ENCODE measurements at places on chromosomes 1 and 21.

DNA sequence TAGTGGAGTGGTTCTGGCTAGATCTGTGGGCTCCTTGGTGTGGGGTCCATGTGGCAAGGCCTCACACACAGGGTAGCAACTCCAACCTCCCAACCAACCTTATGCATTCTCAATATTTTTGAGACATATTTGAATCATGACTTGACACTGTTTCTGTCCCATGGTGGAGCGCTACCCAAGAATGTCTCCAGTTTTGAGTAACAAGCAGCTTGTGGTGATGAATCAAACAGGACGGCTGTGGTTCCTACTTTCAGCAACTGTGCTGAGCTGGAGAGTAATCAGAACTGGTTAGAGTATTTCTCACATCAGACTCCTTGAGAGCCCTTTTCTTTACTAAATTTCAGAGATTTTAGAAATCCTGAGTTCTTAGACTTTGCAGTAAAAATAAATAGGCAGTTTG lies 3.1 kb downstream of the LCE3D start:
- DNase-seq = no peak

DNA sequence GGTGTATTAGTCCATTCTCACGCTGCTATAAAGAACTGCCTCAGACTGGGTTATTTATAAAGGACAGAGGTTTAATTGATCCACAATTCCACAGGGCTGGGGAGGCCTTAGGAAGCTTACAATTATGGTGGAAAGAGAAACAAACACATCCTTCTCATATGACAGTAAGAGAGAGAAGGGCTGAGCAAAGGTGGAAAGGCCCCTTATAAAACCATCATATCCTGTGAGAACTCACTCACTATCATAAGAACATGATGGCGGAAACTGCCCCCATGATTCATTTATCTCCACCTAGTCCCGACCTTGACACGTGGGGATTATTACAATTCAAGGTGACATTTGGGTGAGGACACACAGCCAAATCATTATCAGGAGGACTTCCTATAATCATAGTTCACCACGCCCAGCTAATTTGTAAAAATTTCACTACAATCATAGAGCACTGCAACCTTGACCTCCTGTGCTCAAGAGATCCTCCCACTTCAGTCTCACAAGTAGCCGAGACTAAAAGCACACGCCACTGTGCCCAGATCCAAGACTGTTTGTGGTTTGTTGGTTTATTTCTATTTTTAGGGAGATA lies 164.9 kb downstream of the RERE start:
- DNase-seq = no peak

DNA sequence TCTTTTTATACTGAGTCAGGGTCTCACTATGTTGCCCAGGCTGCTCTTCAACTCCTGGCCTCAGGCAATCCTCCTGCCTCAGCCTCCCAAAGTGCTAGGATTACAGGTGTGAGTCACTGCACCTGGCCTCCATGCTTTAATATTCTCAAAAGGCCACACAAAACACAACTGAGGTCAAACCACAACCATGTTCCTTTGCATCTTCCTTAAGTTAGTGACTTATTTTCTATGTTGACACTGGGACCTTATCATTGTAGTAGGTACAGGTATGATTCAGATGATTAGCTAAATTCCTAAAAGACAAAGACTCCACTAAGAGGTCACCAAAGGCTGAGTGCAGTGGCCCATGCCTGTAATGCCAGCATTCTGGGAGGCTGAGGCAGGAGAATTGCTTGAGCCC lies 131.9 kb upstream of the ATP1B1 start:
- DNase-seq = no peak

DNA sequence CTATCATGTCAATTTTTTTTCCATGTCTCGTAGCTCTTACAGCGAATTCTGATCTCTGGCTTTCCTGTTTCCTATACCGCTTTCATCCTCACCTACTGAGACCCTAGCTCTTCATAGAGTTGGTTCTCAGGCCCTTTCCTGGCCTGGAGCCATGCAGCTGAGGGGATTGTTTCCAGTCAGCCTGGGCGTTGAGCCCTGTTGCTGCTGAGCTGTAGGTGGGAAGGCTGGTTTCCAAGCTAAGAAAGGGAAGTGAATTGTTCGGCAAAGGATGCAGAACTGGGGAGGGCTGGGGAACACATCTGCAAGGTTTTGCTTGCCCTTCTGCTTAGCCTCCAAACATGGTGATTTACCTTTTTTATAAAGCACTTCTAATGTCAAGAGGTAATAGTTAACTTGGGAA lies 41.5 kb downstream of the SPATA46 start:
- DNase-seq = no peak

DNA sequence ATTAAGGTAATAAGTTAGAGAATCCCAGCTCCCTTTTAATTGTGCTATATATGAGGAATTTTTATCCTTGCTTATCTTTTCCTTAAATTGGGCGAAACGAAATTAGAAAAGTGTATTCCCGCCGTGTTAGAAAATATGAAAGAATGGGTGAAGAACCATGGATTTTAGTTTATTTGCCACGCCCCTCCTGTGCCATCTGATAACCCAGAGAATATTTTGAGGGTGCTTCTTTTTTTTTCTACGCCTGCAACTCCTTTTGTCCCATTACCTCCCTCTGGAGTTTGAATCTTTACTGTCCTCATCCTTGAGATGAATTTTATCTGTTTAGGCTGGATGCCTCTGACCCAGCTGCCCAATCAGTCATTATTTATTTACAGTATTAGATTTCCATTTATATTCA lies 1.6 kb downstream of the TLCD4 start:
- DNase-seq = no peak

DNA sequence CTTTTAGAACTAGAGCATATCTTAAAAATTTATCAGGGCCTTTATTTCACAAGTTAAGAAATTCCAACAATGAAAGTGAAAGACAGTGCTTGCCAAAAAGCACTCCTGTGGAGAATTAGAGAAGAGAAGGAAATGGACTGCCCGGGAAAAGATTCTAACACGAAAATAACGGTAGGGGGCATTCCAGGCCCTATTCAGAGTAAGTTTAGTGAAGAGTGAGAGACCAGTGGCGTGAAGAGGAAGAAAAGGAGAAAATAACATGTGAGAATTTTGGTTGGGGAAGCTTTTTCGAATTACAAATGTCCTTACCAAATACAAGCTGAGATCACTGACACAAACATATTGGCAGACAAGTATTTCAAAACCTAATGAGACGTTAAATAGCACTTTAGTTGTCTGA lies 38.4 kb upstream of the RBM34 start:
- DNase-seq = no peak

- DNase-seq = no peak
These were observed 62.9 kb upstream of the TMPRSS2 start for GRCh38 chr21:41570791-41571355.
